OCI-M1 (cell line): ENCODE measurements at places on chromosomes 13 and 19.
A peak's percentile ranks its signal among the peaks of the same experiment; 100 is the strongest.

DNA sequence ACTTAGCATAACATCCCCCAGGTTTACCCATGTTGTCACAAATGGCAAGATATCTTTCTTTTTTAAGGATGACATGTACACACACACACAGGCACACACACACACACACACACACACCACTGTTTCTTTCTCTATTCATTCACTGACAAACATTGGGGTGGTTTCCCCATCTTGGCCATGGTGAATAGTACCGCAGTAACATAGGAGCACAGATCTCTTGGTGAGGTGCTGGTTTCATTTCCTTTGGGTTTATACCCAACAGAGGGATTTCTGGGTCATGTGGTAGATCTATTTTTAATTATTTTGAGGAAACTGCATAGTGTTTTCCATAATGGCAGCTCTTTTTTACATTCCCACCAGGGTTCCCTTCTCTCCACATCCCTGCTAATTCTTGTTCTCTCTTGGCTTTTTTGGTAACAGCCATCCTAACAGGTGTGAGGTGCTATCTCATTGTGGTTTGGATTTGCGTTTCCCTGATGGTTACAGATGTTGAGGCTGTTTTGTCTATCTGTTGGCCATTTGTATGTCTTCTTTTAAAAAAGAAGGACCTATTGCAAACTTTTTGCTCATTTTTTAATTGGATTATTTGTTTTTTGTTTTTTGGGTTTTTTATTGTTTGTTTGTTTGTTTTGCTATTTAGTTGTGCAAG is 251.7 kb upstream of the IRS2 start:
- no peak for DNase-seq

DNA sequence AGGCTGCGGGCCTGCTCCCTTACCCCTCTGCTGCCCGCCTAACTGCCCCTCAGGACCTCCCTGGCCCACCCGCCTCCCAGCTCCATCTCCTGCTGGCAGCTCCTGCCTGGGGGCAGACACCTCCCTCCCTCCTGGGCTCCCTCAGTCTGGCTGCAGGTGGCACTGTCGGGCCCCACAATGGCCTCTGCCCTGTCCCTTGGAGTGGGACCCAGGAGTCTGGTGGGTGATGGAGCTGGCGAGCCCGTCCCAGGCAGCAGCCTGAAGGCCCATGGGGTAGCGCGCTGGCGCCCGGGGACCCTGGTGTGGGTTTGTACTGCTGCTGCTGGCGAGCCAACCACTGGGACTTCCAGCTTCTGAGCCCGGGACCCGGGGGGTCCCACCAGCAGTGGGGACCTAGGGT is 83.6 kb downstream of the KDM4B start:
- DNase-seq = no peak

GRCh38 chr13:50599046-50599445 is 244.4 kb downstream of the DLEU7 start:
- DNase-seq = no peak

- no peak for DNase-seq
Observed at GRCh38 chr13:64867856-64868255, 2362.3 kb downstream of the PCDH9 start.

DNA sequence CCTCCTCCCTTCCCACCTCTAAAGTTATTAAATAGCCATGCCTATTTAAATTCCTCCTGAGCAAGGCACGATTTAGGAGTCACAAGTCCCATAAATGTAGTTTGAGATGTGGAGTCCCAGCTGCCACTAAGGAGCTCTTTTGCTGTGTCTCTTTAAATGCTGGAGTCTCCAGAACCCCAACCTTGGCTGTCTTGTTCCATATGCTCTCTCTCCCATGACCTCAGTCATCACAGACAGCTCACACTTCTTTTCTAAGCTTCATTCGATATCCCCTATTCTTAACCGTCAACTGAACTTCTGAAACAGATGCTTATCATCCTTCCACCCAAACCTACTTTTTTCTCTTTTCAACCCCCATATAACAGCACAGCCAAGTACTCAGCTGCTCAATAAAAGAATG is 197.1 kb downstream of the VWA8 start:
- peak; percentile 66 for DNase-seq

GRCh38 chr13:54775501-54776191 is 1747.0 kb downstream of the OLFM4 start:
- no peak for DNase-seq

GRCh38 chr13:51451467-51452360 is 1.1 kb downstream of the INTS6 start:
- peak; percentile 90 for DNase-seq

DNA sequence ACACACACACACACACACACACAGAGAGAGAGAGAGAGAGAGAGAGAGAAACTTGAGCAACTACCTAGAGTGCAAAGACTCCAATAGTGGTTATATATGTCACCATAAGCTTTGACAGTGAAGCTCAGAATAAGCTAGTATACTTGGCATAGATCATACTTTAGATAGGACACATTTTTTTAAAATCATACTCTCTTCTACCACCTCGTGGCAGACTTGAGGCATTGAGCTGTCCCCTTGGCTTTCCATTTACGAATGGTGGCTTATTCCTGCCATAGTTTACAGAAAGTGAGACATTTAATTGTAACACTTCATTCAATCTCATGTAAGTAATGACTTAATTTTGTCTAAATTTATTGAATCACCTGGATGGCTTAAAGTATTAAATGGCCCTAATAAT is 108.2 kb downstream of the EDNRB start:
- DNase-seq = peak; percentile 73

DNA sequence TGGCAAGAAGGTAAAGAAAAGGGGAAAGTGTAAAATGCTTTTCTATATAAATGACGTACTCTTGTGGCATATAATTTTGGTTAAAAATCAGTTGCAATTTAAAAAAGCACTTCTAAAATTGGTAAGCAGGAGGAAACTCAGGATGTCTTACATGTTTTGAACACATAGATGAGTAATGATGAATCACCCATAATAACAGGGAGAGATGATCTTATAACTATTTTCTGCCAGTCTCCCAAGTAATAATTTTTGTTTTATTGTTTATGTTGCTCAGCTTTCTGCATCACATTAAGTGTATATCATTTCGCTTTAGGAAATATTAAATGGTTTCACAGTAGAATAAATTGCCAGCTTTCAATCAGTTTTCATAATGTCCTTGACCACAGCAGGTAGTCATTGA is 1430.7 kb upstream of the PCDH20 start:
- no peak for DNase-seq

- DNase-seq = peak; percentile 100
Observed at GRCh38 chr19:35931161-35931873, 4.9 kb upstream of the LRFN3 start.

DNA sequence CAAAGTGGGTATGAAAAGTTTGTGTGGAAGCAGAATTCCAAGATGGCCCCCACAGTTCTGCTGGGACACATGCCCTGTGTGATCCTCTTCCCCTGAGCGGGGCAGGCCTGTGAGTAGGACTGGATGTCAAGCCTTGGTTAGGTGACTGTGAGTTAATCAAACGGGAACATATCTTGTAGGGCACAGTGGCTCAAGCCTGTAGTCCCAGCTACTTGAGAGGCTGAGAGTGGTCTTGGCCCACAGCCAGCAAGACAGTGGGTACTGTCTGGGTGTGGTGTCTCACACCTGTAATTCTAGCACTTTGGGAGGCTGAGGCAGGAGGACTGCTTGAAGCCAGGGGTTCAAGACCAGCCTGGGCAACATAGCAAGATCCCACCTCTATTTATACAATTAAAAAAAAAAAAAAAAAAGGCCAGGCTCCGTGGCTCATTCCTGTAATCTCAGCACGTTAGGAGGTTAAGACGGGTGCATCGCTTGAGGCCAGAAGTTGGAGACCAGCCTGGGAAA is 6.4 kb downstream of the ZNF653 start:
- no peak for DNase-seq

DNA sequence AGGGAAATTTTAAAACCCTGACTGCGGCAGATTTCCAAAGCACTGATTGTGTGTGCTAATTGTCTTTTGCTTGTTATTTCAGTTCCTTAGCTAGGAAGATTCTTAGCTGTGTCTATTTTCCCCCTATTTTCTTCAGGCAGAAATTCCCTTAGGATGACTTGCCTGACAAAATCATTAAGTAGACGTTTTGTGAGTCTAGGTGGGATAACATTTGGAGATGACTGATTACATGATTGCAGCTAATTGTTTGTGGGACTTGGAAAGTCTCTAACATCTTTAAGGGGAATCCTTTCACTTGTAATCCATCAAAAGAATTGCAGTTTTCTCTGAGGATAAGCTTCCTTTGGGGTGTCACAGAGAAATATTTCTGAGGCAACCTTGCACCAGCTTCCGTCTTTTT is 228.0 kb downstream of the OXGR1 start:
- DNase-seq = no peak

- no peak for DNase-seq
Observed at GRCh38 chr19:1567116-1567847, 843 bp downstream of the MEX3D start.

GRCh38 chr19:7492142-7492541 is 3.3 kb upstream of the PEX11G start:
- DNase-seq = peak; percentile 28

GRCh38 chr19:12603714-12604113 is 6.9 kb downstream of the ZNF490 start:
- no peak for DNase-seq

- DNase-seq = no peak
Observed at GRCh38 chr13:104382951-104383350, 1316.7 kb upstream of the SLC10A2 start.

DNA sequence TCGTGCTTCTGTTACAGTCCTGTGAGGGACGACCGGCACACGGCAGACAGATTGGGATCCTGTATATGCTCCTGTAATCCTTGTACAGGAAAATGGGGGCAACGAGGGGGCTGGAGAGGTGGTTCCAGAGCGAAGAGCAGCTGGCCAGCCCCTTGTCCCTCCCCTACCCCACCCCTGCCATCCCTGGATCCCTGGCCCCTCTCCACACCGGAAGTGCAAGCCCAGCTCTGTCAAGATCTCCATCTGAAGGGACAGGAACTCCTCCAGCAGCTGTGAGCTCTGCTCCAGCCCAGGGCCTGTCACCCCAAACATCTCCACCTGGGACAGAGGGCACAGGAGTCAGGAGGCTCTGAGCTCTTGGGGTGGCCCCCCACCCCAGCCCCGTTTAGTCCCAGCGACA is 5.5 kb upstream of the CCER2 start:
- DNase-seq = no peak

GRCh38 chr13:75512253-75512652 is 25.4 kb downstream of the COMMD6 start:
- DNase-seq = no peak

GRCh38 chr13:32840989-32841713 is 175.1 kb upstream of the KL start:
- DNase-seq = no peak

- DNase-seq = no peak
Observed at GRCh38 chr19:8261347-8261746, 46.8 kb downstream of the CD320 start.

GRCh38 chr13:20349564-20350381 is 117.7 kb upstream of the GJB6 start:
- DNase-seq = no peak

DNA sequence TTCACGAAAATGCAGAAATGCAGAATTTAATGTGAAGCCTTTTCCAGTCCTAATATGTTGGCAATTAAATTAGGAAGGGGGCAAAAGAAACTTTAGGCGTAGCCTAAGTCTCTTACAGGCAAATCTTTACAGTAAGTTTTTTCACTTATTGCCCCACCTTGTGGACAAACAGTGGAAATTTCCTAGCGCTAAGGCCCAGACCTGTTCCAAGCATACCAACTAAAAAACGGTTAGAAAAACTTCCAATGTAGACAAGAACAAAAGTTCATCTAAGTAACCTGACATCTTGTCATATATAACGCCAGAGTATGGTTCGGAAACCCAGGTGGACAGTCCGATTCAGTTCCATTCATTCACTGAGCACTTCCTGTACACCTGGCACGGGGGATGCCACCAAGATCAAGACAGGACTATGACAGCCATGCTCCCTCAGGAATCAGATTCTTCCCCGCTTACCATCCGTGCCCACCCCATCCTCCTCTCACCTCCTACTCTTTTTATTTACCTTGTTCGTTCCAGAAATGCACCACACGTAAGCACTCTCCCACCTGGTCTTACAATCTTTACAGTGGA is 4.9 kb downstream of the ZAR1L start:
- DNase-seq = peak; percentile 76

DNA sequence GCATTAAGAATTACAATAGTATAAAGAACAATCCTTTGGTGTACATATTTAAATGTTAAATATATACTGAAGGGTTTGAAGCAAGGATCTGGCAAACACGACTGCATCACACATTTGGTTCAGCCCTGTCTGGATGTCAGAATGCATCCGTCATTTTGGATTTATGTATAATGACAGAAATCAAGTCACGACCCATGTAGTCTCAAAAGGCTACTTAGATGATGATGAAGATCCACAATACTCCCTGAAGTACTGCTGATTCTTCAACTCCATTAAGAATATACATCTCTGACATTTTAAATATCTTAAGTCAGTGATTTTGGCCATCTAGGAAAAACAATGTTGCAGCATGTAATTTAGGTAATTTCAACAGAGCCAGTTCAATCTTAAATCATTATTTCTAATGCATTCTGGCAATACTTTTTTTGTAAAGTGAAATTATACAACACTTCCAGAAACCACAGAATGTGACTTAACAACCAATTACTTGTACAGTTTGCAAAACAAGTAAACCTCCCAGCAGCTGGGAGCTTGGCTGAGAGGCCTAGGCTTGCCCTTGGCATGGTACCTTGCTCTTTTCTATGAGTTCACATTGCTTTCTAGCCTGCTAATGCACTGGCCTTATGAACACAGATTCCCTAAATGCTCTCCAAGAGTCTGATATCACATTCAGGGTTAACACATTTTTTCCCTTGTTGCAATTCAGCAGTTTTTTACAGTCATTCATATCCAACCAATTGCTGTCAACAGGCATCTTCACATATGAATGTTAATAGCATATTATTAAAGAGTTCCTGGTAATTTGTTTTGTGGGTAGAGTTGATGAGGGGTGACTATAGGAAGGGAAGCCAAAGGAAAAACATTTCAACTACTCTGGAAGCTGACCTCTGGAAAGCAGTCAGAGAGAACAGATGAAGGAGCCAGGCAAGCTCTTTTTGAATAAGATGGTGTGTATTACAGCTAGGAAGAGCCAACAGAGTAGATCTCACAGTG is 175.2 kb downstream of the ENOX1 start:
- DNase-seq = no peak

DNA sequence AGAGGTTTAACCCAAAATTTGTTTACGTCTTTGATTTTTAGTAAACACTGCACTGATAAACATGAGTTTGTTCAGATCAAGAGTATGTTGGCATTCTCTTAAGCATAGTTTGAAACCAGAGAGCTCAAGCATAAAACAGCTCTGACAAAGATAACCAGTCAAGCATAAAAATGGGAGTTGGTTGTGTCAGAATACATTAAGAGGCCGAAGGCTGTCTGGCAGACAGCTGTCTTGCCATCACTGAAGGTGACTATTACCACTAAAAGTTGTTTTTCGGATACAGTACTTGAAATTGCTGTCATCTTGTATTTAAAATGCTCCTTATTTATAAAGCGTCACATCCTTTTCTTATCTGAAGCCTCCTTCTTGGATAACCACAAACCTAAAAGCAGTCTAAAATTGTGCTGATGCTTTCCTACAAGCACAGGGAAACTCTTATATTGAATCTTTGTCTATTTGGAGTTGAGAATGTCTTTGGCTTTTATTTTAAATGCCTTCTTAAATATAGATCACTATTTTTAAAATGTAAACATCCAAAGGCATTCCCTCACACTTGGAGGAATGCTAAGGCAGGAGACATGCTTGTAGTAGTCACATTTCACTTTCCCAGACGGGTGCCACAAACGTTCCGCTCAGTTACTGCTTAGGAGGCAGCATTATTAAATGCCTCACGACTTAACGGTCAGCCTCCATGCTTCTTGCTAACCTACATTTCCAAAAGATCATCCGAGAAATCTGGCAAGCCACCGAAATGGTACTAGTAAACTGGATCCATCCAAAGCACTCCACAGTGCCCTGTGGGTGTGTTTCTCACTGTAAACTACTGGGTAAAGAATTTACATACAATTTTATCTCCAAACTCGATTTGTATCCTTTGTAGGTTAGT is 1.5 kb downstream of the SMAD9 start:
- DNase-seq = peak; percentile 41
